Naive thymus-derived CD8-positive, alpha-beta T cell (primary cell): ENCODE measurements at places on chromosomes 6 and 20. TPM values are rescaled to one million over a fixed set of nuclear protein-coding genes. Genes with fewer than 3 reads are reported as not detected.

Gene MACROD2
- 1.1 TPM for total RNA-seq

Gene PDE7B
- 0.44 TPM for total RNA-seq

Gene HSF2
- 33.3 TPM for total RNA-seq

GRCh38 chr20:46119028-46119546 lies 973 bp downstream of the CD40 start:
- no peak for DNase-seq

- DNase-seq, result no peak
These were observed 4.9 kb downstream of the SASH1 start for GRCh38 chr6:148347441-148348054.

DNA sequence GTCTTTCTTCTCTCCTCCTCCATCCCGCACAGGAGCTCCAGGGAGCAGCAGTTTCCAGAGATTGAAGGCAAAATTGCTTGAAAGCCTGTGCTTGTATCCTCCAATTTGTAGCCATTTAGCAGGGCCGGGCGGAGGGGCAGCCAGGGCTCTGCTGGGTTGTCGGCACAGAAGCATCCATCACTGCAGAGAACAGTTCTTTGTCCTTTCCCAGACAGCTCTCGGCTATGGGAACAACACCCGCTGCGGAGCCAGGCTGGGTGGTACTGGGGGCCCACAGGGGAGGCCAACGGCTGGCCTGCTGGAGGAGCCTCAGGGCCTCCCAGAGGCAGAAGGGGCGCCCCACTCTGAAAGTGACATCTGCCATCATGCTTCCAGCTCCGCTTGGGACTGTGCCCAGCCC lies 7.8 kb downstream of the HRH3 start:
- DNase-seq, result no peak

DNA sequence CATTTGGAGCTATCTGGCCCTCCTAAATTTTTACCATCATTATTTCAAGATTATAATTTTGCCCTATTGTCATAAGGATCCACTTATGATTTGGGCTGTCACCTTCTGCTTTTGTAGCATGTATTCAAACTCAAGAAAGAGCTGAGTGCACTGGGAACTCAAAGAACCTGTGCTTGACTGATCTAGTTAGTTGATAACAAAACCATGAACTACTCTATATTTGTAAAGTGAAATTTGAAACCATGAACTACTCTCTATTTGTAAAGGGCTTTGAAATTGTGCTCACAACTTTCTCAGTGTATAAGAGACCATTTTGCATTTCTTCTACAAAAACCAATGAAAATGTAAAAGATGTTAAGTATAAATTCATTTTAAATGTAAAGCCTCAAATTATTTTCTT lies 77.5 kb upstream of the POPDC3 start:
- DNase-seq, result no peak

DNA sequence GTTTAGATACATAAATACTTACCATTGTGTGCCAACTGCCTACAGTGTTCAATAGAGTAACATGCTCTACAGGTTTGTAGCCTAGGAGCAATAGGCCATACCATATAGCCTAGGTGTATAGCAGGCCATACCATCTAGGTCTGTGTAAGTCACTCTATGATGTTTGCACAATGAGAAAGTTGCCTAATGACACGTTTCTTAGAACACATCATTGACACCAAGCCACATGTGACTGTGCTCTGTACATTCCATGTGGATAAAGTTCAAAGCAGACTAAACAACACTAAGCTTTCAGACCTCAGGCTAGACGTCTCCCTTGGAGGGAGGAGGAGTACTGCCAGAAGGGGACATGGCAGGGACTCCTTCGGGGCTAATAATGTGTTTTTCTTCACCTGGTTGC lies 93.6 kb downstream of the KIF16B start:
- DNase-seq, result no peak

- no peak for DNase-seq
These were observed 4.8 kb downstream of the LBP start for GRCh38 chr20:38350879-38351775.

DNA sequence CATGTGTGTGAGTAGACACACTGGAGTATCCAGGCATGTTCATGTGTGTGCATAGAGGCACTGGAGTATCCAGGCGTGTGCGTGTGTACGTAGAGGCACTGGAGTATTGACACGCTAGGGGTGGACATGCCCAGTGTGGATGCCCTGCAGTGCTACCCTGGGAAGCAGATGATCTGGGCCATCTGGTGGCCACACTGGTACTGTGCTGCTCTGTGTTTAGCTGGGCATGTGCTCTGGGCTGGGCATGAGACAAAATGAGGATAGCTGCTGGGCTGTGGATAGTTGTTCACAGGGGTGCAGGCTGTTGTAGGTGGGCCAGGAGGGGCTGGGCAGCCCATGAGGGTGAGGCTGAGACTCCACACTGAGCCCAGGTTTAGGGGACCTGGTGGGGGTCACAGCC lies 24.0 kb upstream of the NPBWR2 start:
- DNase-seq, result no peak

DNA sequence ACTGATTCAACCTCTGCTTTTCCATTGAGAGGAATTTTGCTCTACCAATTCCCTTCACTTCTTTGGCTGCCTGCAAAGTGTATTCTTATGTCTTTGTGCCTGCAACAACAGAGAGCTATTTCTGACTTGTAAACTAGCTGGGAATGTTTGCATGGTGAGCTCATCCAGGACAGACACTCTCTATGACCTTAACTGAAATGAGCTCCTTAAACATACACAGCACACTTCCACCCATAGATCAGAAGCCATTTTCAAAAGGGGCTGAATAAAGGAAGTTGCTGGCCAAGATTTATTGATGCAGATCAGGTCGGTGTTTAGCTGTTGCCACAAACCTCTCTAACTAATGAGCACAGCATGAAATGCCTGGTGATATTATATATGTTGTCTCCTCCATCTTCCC lies 377.7 kb downstream of the BTBD9 start:
- DNase-seq, result no peak

DNA sequence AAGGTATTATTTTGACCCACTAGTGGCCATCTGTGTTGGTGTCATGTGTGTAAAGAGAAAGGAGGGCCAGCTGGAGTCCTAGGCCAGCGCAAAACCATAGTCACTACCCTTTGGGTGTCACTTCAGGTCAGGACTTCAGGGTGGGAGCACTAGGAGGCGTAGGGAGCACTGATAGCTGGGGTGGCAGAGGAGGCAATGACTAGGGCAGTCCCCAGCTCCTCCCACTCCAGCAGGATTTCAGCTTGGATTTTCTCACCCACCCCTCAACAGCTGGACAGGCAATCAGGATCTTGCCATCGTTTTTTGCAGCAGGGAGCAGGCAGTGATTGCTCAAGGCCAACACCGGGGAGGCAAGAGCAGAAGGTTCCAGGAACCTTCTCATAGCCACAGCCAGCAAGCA lies 4.2 kb upstream of the HLA-DOA start:
- no peak for DNase-seq

DNA sequence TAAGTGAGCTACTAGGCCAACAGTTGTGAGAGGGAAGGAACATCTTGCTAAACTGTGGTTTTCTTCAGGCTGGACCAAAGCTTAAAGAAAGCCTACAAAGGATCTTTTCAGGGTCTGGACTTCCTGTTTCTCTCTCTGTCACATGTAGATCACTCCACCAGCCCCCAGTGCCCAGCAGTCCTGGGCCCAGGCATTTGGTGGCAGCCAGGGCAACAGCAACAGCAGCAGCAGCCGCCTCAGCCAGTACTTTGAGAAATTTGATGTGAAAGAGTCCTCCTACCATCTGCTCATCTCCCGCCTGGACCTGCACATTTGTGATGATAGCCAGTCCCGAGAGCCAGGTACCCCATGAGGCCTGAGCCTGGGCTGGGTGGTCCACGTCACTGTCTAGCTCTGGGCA lies 44.1 kb downstream of the BLTP3A start:
- DNase-seq, result no peak

DNA sequence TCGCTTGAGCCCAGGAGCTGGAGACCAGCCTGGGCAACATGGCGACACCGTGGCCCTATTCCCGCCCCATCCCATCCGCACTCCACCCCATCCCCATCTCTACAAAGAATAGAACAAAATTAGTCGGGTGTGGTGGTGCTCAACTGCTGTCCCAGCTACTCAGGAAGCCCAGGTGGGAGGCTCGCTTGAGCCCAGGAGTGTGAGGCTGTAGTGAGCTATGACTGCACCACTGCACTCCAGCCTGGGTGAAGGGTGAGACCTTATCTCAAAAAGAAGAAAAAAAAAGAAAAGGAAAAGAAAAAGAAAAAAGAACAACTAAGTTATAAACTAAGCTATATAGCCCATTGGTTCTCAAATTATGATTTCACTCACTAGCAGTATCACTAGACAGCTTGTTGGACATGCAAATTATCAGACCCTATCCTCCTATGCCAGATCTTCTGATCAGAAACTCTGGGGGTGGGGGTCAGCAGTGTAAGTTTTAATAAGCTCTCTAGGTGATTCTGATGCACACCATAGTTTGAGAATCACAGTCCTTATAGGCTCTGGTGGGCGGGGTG lies 491 bp upstream of the ITCH start:
- DNase-seq, result no peak
